ENCODE measurements at places on chromosomes 2 and 18. TPM values are rescaled to one million over a fixed set of nuclear protein-coding genes. Genes with fewer than 3 reads are reported as not detected.

Gene SFTPB
- total RNA-seq: not detected

Gene DAW1
- total RNA-seq: 0.17 TPM

Gene ITGA4
- total RNA-seq: 81.6 TPM

Gene GDF7
- not detected for total RNA-seq

Gene CXCR1
- not detected for total RNA-seq

Data from smooth muscle cell of trachea (primary cell).